ENCODE measurements at places on chromosomes 6 and 20.

GRCh38 chr20:45085289-45085688 is 15.6 kb downstream of the KCNS1 start:
- DNase-seq, result no peak

DNA sequence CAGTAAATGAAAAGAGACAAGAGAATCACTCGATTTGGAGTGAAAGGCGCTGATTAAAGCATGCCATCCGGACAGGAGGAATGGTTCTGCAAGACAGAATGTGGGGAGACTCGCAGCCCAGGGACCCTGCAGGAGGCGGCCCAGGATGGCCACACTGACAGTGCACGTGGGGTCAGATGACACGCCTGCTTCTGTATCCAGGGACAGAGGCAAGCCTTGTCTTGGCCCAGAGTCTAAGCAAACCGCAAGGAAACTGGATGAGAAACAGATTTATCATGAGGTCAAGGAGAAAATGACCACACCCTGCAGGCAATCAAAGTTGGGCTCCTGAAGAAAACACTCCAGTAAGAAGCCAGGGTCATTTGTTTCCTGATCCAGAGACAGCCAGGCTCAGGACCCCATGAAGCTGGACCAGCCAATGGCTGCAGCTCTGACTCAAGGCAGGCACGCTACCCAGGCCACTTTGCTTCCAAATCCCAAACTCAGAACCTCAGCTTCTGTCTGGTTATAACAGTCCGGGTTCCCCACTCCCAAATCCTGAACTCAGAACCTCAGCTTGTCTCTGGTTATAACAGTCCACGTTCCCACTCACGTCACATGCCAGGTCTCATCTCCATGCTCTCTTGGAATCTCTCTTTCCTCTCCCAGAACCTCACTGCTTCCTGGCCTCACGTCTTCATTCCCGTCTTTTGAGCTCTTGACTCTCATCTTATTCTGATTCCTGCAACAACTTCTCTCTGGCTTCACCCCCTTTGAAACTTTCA is 144.9 kb upstream of the THBS2 start:
- DNase-seq, result no peak

- DNase-seq, result no peak
These were observed 65.6 kb downstream of the PLG start for GRCh38 chr6:160767647-160768019.

DNA sequence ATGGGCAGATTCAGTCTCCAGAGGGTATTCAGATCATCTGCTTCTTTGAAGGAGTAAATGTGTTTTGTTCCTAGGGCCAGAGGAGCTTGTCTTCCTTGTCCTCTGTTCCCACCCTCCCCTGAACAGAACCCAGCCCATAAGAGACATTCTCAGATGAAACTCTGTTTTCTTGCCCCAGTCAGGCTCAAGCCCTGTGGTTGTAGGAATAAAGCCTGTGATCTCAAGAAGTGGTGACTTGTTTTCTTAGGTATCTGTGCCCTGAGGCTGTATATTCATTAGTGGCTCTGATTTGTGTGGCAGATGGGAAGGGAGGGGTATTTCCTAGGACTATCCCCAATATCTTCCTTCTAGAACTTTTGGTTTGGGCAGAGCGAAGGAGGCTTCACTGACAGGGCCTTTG is 27.9 kb downstream of the GSS start:
- DNase-seq, result no peak

DNA sequence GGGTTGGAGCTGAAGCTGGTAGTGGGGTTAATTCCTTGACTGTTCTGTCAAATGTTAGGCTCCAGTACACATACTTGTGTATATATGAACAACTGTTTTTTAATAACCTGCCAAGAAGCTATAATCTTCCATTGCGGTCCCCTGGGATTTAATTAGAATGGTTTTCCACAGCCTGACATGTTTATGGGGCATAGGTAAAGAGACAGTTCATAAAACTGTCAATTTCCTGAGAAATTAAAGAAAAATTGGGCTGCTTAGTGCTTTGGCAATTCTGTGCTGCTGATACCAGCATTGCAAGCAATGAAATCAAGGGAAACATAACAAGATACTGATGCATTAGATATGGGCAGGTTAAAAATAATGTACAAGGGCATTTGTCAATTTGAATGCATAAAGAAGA is 314.1 kb upstream of the SLC35B3 start:
- DNase-seq, result no peak

GRCh38 chr6:2970753-2971419 is 481 bp downstream of the SERPINB6 start:
- DNase-seq, result no peak

DNA sequence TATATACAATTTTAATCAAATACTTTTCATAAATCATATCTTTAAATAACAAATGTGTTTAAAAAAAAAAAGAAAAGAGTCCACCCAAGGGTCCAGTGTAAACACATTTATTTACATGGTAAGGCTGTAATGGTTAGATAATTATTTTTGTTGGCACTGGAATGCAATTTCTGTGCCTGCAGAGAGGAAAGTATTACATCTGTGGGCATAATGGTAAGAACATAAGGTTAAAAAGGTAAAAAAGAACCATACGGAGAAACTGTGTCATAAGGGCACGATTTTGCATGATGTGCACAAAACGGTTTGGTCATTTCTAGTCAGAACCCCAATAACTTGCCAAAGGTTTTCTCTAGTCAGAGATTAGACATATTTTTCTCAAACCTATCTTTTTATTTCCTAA is 54.3 kb downstream of the RWDD2A start:
- no peak for DNase-seq

DNA sequence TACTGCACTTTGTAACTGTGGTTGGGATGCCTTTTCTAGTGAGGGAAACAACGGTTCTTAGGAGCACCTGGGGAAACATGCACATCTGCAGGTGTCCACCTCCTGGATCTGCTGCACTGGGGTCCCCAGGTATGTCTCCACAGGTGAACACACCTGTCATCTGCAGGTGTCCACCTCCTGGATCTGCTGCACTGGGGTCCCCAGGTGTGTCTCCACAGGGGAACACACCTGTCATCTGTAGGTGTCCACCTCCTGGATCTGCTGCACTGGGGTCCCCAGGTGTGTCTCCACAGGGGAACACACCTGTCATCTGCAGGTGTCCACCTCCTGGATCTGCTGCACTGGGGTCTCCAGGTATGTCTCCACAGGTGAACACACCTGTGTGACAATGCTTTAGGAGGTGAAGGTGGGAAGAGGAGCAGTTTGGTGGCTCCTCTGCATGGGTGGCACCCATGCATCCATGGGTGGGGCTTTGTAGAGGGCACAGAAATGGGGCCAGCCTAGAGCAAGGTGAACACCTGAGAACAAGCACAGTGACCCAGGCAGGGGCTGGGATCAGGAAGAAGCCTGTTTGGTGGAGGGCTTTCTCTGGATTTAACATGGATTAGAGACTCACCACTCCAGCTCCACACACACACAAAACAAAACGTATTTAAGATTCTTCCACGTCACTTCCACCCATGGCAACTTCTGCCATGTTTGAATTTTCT is 206.0 kb upstream of the CDH4 start:
- DNase-seq, result no peak

DNA sequence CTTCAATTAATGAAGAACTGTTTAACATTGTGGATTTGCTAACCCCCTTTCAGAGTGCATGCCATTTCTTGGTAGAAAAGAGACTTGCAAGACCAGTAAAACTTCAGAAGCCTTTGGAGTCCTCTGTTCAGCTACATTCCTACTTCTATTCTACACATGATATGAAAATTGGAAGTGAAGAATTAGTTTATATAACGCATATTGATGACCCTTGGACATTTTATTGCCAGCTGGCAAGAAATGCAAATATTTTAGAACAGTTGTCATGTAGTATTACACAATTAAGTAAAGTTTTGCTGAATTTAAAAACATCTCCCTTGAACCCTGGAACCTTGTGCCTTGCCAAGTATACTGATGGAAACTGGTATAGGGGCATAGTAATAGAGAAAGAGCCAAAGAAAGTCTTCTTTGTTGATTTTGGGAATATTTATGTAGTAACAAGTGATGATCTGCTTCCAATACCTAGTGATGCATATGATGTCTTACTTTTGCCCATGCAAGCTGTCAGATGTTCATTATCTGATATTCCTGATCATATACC is 3.3 kb downstream of the TDRD6 start:
- DNase-seq, result no peak

DNA sequence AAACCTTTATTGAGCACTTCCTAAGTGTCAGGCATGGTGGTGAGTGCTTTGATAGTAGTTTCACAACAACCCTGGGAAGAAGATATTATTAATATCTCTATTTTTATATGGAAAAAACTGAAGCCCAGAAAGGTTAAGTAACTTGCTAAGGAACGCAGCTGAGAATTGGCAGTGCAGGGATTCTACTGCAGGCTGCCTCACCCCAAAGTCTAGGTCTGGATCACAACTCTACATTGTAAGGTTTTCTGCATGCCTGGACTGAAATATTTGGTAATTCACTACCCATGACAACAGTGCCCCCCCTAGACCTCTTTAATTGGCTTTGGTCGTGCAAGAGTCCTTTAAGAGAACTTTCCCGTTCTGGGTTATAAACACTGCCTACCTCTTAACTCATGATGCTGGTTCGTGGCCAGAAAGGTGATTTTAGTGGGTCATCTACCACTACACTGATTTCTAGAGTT is 67.1 kb upstream of the KCNQ5 start:
- DNase-seq, result no peak

- no peak for DNase-seq
These were observed 249.7 kb downstream of the CD83 start for GRCh38 chr6:14367296-14367695.

GRCh38 chr6:75691012-75691411 is 58.0 kb upstream of the MYO6 start:
- DNase-seq, result no peak

- no peak for DNase-seq
These were observed 265.7 kb downstream of the ADGRG6 start for GRCh38 chr6:142567461-142567860.

GRCh38 chr6:167125410-167125809 is 2.5 kb downstream of the CCR6 start:
- DNase-seq, result no peak

DNA sequence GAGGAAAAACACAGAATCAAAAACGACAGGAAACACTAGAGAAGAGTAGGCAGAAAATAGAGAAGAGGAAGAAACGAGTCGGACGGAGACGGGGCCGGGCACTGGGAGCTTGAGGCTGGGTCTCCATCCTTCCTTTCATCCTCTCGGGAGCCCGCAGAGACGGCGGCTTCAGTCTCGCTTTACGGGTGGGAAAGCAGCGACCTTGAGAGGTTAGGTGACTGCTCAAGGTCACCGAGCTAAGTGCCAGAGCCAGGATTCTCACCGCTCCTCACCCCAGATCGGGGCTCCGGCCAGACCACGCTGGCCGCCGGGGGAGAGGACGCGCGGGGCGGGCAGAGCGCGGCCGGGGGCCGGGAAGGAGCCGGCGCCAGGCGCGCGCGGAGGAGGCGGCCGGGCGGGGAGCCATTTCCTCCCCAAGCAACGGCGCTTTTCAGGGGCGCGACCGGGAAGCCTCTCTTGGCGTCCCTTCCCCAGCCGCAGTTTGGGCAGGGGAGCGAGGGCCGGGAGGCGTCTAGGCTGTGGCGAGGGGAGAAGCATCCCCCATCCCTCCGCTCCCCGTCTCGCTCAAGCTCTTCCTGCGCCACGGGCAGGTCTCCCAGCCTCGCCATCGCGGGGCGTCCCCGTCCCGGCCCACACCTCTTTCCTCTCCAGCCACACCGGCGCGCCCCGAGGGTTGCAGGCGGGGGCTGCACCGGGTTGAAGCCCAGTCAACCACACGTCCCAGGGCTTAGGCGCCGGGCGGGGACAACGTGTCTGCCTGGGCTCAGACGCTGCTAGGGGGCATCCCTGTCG is 24.1 kb upstream of the MAP3K7 start:
- no peak for DNase-seq

GRCh38 chr6:41748542-41748941 is 1.3 kb upstream of the PGC start:
- DNase-seq, result no peak

- DNase-seq, result no peak
These were observed 1249.0 kb upstream of the CITED2 start for GRCh38 chr6:140623498-140623897.

DNA sequence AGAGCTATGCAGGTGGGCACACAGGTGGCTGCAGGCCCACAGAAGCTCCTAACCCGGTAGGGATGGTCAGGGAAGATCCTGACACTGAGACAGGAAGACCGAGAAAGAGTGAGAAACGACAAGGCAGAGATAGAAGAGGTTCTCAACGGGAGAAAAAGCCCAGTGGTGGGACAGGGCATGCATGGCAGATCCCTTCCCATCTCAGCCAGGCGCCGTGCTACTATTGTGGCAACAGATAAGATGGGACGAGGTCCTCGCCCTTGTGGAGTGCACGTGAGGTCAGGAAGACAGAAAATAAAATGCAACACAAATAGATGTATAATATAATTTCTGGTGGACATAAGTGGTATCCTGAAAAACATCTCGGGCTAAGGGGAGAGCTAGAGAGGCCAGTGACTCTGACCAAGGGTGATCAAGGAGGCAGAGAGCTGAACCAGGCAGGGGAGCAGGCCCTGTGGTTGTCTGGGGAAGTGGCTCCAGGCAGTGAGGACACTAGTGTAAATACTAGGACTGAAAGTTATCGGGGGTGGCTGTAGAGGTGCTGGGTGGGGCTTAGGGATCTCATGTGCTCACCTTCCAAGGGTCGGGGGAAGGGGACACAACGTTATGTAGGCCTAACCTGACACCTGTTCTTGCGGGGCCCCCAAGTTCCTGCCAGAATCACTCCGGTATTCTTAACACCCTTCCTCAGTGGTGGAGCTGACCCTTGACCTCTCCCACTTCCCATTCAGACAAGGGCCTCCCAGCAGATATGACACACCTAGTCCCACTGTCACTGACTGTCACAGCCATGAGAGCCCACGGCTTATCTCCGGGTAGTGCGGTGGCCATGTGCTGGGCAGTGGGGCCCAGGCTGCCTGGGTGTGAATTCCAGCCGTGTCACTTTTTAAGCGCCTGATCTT is 1.0 kb downstream of the SRXN1 start:
- no peak for DNase-seq

- no peak for DNase-seq
These were observed 42.2 kb downstream of the DTNBP1 start for GRCh38 chr6:15620611-15621010.

DNA sequence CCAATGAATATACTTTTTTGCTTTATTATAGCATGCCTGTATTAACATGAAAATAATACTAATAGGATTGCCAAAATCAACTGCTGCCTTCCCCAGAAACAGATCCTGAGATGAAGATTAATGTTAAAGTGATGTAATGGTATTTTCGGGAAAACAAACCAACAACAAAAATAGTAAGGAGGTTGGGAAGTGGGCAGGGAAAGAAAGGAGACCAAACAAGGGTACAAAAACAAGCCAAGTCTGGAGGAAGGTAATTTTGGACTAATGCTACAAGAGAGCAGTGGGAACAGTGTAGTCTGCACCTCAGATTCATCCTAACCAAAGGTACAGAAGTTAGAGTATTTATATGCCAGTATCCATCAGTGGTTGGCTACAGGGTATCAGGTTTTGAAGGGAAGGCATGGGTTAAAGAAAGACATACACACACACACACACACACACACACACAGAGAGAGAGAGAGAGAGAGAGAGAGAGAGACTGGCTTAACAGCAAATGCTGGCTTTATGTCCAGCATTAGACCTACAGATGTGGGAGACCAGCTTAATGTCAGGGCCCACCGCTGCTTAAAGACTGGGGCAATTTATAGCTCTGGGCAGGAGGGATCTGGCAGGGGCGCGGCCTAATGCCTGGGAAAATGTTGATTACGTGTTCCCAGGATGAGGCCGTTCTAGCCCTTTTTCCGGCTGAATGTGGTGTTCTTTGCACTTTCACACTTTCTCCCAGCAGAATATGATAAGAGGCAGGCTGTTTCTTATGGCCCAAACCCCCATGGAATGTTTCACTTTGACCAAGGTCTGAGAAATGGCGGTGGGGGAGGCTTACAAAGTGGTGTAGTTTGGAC is 3.8 kb upstream of the SLC17A1 start:
- DNase-seq, result no peak

GRCh38 chr20:34873583-34874093 is 982 bp upstream of the GGT7 start:
- no peak for DNase-seq

All from stimulated activated CD8-positive, alpha-beta memory T cell treated with anti-CD3 and anti-CD28 coated beads, Interleukin-4, amount 100 ng/mL, for 1 hour (primary cell).